NT2/D1 (cell line): ENCODE measurements at places on chromosomes 2 and 18.
A peak's percentile ranks its signal among the peaks of the same experiment; 100 is the strongest.

DNA sequence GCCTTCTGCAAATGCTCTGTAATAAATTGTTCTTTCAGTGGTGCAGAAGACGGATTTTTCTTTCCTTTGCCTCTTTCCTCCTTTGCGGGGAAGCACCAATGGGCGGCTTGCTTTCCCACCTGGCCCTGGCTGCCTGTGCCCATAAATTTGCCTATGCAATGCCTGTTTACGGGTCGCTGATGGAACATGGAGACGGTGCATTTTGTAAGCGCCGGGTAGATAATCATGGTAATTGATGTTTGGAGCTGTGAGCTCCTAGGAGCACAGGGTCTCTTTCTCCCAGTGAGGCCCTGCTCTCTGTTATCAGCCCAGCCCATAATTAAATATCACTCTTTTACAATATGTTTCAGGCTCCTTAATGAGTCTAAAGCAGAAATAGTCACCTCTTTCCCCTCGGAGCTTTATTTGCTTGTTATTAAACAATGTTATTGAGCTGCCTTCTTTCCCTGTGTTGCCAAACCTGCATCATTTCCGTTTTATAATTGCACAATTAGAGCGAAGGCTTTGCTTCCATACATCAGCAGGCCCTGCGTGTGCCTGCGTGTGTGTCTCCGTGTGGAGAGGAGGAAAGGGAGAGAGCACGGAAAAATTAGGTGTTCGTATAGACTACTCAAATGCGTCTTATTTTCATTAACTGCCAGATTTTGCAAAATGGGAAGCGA lies 437.4 kb upstream of the POU3F3 start:
- no peak for DNase-seq

GRCh38 chr2:130957915-130958314 lies 121.2 kb downstream of the ARHGEF4 start:
- no peak for DNase-seq

GRCh38 chr2:239928391-239929350 lies 96.5 kb downstream of the NDUFA10 start:
- no peak for DNase-seq

DNA sequence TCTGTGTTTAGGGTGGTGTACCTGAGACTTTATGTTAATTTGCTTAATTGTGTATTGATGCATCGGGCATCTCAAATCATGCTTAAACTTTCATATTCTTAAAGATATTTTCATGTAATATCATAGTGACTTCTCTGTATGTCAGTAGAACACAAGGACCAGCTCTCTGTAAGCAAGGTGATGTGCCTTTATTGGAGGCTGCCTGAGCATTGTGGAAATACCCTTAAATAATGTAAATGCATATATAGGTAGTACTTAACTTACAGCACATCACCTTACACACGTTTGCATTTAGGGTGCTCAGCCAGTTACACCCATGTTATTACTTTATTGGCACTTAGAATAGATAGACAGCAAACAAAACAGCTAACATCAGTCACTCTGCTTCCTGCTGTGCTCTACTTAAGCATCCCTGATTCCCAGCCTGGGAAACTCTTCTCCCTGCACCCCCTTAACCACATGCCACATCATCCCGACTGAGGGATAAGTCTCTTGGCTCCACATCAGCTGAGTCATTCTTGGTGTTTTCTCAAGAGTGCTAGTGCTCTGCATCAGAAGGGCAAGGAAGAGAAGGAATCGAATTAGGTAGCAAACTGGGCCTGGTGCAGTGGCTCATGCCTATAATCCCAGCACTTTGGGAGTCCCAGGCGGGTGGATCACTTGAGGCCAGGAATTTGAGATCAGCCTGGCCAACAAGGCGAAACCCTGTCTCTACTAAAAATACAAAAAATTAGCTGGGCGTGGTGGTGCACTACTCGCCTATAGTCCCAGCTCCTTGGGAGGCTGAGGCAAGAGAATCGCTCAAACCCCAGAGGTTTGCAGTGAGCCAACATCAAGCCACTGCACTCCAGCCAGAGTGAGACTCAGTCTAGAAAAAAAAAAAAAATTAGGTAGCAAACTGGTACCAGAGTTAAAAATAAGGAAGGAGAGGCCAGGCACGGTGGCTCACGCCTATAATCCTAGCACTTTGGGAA lies 108.7 kb downstream of the MAP3K20 start:
- peak; percentile 89 for DNase-seq

GRCh38 chr2:83022631-83023210 lies 1436.4 kb downstream of the SUCLG1 start:
- DNase-seq = no peak

DNA sequence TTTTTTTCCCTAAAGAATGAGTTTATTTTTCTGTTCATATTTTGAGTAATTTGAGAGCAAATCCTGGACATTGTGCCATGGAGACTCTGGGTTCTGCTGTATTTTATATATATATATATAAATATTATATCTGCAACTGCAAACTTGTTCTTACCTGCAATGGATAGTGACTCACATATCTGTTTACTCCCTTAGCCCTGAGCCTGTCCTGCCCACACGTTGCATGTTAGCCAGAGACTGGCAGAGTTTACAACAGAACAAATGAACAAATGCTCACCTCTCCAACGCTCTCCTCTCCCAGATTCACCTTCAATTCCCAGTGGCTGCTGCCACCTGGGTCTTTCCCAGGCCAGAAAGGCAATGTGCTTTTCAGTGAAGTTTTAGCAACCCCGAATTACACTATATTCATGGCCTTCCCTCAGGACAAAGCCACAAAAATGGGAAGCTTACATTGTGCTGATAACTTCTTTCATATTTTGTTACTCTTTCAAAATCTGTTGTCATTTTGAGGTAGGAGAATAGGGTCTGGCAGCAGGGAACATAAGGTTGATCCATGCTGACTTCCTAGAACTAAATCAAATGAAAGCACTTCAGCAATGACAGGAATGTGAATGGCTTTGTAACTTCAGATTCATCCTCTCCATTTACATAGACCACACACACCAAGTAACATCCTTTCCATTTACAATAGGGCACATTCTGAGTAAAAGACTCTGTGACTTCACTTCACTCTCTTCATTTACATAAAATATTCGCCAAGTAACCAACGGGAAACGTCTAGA lies 105.4 kb upstream of the FAM110C start:
- DNase-seq = peak; percentile 63
